Caki2 (cell line): ENCODE measurements at places on chromosomes 13 and 19. TPM values are rescaled to one million over a fixed set of nuclear protein-coding genes. Genes with fewer than 3 reads are reported as not detected.

Gene PTH2
- not detected in 2 replicates for total RNA-seq

DNA sequence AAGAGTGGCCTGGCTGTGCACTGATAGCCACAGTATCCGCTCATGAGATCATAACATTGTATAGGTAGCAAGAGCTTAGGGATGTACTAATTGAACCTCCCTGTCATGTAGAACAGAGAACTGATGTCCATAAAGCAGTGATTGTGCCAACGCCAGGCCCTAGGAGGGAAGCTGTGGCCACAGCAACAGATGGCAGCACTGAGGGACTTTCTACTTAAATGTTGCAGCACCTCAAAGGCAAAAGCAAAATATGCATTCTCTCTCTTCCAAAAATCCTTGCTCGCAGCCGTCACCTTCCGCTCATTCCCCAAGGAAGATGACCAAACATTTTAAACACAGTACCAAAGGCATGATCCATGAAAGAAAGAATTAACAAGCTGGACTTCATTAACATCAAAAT, 32.3 kb downstream of the COL4A1 start:
- no peak for DNase-seq

- no peak for DNase-seq
Observed at GRCh38 chr19:55432241-55432959, 10.7 kb downstream of the SHISA7 start.

DNA sequence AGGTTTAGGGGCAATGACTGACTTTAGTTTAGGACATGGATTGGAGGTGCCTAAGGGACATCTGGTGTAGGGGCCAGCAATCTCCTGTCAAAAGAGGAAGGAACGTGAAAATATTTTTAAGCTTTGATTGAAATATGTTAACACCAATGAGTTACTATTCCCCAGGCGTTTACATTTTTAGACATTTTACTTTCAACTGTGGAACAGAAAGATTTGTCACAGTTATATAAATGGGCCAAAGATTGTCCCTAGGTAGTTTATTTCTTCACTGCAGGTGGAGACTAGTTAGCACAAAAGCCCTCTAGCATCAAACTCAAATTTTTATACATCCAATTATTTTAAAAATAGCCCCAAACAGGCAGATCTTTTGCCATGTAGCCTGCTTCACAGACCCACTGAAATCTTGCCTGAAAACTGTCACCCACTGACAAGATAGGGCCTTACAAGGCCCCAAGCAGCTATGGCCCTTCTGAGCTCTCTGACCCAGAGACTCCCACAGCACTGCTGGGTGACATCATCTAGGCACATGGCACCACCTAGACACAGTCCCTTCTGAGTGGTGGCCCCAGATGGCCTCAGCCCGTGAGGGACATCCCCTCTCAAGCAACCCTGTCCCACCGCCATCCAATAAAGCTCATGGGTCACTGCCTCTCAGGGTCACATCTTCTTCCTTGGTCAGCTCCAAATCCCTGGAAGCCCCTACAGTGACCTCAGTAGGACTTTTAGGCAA, 64.8 kb upstream of the DOCK9 start:
- DNase-seq, result no peak

Gene EDNRB
- 1.9 and 3.0 TPM in 2 replicates for total RNA-seq

GRCh38 chr13:109400209-109400608, 386.2 kb downstream of the IRS2 start:
- no peak for DNase-seq

Gene ZNF175
- 2.5 and 10.8 TPM in 2 replicates for total RNA-seq

Gene DMKN
- not detected in 2 replicates for total RNA-seq

DNA sequence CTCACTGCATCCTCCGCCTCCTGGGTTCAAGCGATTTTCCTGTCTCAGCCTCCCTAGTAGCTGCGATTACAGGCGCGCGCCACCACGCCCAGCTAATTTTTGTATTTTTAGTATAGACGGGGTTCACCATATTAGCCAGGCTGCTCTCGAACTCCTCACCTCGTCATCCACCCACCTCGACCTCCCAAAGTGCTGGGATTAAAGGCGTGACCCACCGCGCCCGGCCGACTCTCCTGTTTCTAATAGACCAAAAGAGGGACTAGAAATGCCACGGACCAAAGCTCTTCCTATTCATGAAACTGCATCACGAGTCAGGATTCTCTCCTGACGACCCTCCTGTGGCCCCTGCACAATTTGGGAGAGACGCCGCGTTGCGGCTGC, 563 bp downstream of the ZNF43 start:
- no peak for DNase-seq

Gene SLC7A9
- total RNA-seq, result 0.52 TPM in 1 of 2 replicates, not detected in the other

Gene IZUMO2
- total RNA-seq, result not detected in 2 replicates

Gene BRSK1
- 0.41 and 0.64 TPM in 2 replicates for total RNA-seq

Gene FGF22
- not detected in 2 replicates for total RNA-seq

DNA sequence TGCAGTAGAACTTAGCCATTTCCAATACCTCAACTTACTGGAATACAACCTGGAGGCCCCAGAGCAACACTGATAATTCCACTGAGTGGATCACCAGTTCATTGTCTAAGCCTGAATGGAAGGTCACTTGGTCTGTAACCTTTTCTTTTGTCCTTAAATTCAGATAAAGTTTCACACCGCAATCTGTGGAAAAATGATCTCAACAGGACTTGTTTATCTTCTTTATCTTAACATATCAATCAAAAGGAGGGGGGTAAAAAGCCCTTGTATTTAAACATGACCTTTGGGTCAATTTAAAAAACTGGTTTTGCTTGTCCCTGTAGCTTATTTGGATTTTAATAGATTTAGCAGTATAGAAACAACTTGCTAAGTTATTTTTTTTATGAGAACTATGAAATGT, 21.6 kb downstream of the SAE1 start:
- DNase-seq, result no peak

DNA sequence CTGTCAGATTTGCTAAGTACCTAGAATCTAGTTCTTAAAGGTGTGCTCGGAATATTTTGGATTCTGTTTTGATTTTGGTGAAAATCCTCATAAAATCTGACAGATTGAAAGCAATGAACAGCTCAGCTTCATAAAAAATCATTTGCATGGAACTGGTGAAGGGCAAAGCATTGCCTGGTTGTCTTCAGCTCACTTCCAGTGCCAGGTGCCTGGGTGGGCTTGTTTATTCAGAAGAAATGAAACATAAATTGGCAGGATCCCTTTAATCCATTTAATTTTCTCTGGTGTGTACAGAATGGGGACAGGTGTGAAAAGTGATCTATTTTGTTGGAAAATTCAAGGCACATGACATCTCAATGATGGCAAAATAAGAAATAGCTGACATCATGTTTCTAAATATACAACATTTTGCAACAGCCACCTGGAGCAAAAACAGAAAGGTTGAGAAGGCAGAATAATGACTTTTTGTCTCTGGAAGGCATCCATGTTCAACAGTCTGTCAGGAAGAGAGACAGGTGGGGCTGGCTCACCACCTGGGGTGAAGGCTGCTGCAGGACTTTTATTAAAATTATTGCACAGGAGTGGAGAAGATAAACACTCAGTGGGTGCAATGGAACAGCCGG, 52.2 kb downstream of the RFC3 start:
- DNase-seq, result no peak

GRCh38 chr19:35913589-35913988, 5.5 kb upstream of the TYROBP start:
- DNase-seq, result peak; percentile 27
